Dermis microvascular lymphatic vessel endothelial cell (primary cell): ENCODE measurements at places on chromosomes 6 and 20. TPM values are rescaled to one million over a fixed set of nuclear protein-coding genes. Genes with fewer than 3 reads are reported as not detected.
A peak's percentile ranks its signal among the peaks of the same experiment; 100 is the strongest.

The BTNL2 gene
- total RNA-seq: not detected in 2 replicates

The SLC35F1 gene
- total RNA-seq: under 0.01 TPM in 1 of 2 replicates, not detected in the other

DNA sequence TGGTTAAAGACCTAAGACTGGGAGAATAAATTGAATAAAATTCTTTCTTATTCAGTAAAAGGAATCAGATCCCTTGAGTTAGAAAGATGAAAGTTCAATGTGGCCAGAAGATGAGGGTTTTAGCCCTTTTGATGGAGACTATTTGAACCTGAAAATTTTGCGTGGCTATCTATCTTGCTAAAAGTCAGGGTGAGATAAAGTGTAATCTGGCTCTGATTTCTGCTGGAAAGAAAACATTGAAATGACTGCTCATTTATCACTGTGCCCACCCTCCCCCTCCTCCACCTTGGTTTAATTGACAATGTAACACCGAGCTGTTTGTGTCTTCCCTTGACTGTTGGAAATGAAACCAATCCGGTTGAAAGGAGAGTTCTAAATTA, 32.9 kb upstream of the TCF21 start:
- no peak for DNase-seq

- DNase-seq: no peak
Observed at GRCh38 chr20:57774111-57774880, 64.5 kb upstream of the PMEPA1 start.

DNA sequence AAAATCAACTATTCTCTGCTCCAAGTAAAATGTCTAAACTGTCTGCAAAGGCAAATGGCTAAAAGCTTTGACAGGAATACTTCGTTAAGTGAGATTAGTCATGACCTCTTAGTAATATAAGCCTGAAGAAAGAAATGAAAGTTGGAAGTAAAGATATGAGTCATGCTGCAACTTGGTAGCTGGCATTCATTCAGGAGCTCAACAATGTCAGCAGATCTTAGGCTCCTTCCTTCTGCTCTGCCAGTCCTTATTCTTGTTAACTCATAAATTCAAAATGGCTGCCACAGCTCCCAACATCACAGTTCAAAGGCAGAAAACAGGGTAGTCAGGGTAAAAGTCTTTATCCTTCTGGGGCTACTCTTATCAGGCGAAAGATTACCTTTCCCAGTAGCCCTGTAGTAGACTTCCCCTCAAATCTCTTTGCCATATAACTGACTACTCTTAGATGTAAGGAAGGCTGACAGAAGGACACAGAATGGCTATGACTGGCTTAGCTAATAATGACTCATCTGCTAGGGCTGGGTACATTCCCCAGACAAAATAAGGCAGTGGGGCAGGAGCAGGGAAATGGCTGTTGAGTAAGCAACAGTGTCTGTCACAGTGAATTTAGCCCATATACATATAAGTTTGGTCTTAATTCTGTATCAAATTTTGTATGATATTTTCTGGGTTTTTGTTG, 24.4 kb upstream of the C6orf62 start:
- no peak for DNase-seq

- no peak for DNase-seq
Observed at GRCh38 chr20:29878281-29878741, 1379.2 kb upstream of the DEFB115 start.

DNA sequence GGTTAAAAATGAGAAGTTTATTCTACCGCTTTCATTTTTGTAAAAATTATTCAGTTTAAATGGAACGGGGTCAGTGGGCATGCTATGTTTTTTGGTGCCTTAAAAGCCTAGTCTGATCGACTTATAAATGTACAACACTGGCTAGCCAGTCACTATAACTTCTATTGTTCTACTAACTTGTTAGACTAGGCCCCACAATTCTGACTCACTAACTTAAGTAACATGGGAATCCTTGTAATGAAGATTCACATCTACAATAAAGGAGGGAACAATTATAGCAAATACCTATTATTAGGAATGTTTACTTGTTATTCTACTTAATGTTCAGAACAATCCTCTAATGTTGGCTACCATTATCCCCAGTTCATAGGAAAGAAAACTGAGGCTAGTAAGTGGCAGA, 28.5 kb downstream of the REPS1 start:
- no peak for DNase-seq

- DNase-seq: peak; percentile 24
Observed at GRCh38 chr20:17679941-17680835, 1.9 kb downstream of the RRBP1 start.

GRCh38 chr6:156102129-156102528, 646.5 kb upstream of the NOX3 start:
- DNase-seq: no peak

DNA sequence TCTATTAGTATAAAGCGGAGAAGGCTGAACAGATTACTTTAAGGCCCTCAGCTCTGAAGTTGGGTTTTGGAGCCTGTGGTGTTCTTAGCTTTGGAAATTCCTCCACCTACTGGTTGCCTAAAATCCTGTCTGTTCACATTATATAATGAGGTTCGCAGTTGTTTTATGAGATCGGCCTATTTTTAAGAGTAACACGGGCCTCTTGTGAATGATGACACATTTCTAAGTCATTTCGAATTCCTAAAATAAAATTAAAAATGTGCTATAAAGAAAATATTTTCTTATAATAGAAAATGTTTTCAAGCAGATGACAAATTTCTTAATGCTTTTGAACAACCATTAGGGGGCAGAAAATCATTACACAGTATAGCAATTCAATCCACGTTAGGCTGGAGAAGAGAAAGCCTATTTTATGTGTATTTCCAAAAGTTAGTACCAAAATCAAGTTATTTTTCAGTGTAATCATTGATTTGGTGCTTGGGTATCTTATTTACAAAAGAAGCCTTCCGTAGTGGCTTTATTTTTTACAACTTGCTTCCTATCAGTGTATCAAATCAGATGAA, 15.8 kb upstream of the FAM8A1 start:
- DNase-seq: peak; percentile 84

DNA sequence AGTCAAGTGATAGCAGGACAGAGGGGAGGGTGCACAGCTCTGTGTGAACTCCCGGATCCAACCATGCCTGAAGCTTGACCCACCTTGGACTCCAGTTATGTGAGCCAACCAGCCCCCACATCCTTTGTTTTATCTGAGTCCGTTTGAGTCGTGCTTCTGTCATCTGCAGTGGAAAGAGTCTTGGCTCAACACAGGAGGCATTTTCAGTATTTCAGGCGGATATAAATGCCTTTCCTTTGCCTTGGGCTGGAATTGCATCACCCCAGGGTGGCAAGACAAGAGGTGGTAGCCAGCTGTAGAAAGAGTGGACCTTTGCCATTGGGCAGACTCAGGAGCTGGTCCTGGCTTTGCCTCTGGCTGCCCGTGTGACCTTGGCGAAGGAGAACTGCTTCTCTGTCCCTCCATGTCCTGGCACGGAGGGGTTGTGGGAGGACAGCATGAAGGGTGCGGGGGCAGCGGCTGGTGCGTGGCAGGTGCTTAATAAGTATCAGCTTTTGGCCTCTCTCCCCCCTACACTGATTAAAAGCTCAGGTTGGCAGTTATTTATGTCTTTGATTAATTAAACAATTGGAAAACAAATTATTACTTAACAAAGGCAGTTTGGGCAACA, 42.6 kb upstream of the APCDD1L start:
- DNase-seq: no peak

DNA sequence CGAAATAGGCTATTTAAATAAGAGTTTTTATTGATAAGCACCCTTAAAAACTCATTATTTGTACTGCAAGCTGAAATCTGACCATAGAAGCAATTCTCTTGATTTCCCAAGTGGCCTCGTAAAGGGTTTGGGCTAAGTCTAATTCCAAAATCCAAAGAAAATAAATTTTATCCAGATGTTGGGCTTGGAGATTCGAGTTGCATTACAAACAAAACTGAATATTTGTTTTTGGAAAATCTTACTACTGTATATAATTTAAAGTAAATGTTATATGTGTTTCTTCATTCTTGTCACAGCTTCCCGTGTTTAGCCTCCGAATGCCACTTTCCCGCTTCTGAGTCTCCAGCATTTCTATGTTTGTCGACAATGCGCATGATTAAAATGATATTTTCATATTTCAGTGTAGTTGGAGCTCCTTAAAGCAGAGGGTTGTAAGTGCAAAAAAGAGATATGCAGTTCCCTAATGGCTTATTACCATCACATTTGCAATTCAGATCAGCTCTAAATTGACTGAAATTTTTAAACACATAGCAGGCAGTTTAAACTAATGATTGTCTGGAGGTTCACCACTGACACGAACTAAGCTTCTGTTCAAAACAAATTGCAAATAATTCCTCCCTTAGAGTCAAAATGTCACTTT, 47.0 kb downstream of the PRL start:
- DNase-seq: no peak
